ENCODE measurements at places on chromosomes 3 and 15. TPM values are rescaled to one million over a fixed set of nuclear protein-coding genes. Genes with fewer than 3 reads are reported as not detected.

Gene TXNRD3
- 9.6 TPM for total RNA-seq

GRCh38 chr15:78618490-78618934 lies 2.3 kb downstream of the CHRNA3 start:
- peak; percentile 85 for DNase-seq

DNA sequence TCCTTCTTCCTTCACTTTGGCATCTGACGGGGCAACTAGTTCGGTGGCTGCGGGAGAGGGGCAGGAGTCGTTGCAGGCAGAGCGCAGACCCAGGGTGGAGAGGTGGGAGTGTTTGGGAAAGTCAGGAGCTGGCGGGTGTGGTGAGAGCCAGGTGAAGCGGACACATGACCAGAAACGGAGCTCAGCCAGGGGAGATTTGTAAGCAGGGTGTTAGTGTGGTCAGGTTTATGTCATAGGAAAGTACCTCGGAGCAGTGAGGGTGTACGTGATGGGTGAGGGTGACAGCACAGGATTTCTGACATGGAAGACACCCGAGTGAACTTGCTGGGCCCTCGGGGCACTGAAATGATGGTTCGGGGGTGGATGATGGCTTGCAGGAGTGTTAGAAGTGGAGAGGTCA lies 247.4 kb upstream of the TPM1 start:
- no peak for DNase-seq

Gene TMEM45A
- total RNA-seq = 1.7 TPM

GRCh38 chr3:173395073-173395411 lies 2.5 kb upstream of the NLGN1 start:
- DNase-seq = no peak

GRCh38 chr3:71503525-71504249 lies 79.8 kb downstream of the FOXP1 start:
- no peak for DNase-seq

DNA sequence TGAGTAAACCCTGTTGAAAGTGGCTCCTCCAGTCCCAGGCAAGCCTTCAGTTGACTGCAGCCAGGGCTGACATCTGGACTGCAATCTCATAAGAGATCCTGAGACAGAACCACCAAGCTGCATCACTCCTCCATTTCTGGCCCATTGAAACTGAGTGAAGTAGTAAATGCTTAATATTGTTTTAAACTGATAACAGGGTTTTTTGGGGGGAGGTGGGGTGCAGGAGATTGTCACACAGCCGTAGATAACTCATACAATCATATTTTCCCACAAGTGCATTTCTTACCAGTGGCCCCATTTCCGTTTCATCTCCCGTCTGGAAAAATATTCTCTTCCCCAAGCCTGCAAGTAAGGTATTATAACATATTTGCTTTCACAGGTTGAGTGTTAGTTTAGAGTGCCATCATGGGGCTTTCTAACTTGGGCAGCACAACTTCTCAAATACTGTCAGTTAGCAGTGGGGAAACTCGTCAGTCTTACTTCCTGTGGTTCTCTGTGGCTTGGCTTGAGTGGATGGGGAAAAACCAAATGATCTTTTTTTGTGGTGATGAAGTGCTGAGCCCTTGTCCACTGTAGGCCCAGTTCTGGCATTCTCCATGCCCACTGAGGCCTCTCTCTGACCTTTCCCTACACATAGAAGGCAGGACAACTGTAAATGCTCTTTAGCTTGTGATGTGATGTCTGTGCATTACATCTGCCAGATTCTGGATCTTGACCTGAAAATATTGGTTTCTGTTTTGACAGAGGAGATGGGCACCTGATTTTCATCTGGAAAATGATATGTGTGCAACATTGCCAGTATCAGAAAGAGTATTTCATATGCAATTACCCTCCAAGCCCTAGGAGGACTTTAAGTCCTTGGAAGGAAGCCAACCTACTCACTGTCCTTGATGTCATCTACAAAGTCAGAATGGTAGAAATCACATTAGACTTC lies 90.1 kb upstream of the BHLHE40 start:
- no peak for DNase-seq

Gene GNAT1
- total RNA-seq = not detected

Gene MGLL
- 85.6 TPM for total RNA-seq

DNA sequence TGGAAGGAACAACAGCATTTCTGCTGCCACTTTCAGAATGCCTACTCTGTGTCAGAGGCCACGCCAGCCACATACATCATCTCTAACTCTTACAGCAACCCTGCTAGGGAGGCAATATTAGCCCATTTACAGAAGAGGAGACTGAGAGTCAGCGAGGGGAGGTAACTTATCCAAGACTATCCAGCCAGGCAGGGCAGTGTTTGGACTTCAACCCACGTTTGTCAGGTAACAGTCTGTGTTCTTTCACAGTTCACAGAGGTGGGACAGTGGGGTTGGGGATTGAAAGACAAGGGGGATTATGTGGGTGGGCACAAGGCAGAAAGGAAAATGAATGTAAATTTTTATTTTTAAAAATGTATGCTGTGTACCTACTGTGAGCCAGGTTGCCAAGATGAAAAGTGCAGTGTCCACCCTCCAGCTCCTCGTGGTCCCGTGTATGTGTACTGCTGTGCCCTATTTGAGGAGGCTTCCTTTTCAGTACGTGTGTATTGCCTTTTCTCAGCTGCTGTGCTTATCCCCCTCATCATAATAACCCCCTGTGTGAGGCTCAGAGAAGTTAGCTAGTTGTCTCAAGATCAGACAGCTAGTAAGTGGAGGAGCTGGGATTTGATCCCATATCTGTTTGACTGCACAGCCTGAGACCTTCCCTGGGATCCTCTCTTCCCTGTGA lies 16.5 kb upstream of the ATP2B2 start:
- no peak for DNase-seq

DNA sequence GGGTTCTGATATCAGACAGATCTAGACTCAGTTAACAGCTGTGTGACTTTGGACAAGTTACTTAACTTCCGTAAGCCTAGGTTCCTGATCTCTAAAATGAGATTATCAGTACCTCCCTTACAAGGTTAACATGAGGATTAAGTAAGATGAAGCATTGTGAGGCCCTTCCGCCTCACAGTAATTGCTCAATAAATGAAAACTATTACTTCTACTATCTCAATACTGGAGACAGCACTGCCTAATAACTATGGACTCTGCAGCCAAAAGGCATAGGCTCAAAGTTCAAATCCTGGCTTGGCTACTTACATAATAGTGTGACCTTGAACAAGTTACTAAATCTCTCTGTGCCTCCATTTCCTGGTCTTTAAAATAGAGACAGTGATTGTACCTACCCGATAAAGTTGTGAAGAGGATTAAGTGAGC lies 82.0 kb upstream of the ATP11B start:
- no peak for DNase-seq

DNA sequence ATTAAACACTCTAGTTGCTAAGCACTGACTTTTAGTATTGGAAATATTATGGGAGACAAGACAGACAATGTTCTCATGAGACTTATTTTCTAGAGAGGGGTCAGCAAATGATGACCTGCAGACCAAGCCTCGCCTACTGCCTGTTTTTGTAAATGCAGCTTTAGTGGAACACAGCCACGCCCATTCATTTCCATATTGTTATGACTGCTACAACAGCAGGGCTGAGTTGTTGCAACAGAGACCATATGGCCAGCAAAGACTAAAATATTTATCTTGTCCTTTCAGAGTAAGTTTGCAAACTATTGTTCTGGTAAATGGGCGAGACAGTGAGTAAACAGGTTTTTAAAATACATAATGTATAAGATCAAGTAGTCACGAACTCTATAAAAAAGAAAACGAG lies 570.2 kb downstream of the NTRK3 start:
- no peak for DNase-seq

DNA sequence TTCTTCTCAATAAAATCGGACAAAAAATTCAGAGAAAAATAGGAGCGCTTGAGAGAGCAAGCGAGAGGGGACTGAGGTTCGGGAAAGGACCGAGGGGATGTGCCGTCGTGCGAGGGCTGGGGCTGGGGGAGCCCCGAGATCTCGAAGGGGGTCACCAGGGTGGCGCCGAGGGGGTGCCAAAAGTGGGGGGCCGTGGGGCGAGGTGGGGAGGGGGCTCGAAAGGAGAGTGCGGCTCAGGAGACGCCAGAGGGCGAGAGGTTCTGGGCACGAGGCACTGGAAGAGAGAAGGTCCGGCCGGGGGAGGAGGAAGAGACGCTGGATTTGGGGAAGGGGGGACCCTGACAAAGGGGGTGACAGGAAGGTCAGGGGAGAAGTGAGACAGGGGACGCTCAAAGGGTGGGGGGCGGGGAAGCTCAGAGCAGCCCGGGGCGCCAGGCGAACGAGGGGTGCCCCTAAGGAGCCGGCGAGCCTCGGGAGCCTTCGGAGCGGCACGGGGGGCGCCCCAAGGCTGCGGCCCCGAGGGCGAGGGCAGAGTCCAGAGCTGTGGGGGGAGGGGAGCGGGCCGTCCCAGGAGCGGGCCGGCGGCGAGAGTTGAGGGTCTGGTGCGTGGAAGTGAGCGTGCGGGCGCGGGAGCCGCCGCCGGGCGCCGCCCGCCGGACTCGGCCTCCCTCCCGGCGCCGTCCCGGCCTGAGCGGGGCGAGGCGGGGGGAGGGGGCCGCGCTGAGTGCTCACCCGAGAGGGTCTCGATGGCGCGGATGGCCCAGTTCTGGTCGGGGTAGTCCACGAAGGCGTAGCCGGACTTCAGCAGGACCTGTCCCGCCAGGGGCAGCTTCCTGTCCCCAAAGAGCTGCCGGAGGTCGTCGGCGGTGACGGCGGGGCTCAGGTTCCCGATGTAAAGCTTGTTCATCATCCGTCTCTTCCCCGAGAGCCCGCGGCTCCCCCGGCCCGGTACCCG lies 514 bp downstream of the IGF2BP2 start:
- peak; percentile 16 for DNase-seq

Gene GOLGA6L10
- total RNA-seq = 0.84 TPM

- no peak for DNase-seq
Measured at GRCh38 chr3:171347301-171348039, 112.7 kb downstream of the TNIK start.

Gene C3orf22
- total RNA-seq = not detected

GRCh38 chr3:71078723-71079525 lies 504.6 kb downstream of the FOXP1 start:
- DNase-seq = no peak

DNA sequence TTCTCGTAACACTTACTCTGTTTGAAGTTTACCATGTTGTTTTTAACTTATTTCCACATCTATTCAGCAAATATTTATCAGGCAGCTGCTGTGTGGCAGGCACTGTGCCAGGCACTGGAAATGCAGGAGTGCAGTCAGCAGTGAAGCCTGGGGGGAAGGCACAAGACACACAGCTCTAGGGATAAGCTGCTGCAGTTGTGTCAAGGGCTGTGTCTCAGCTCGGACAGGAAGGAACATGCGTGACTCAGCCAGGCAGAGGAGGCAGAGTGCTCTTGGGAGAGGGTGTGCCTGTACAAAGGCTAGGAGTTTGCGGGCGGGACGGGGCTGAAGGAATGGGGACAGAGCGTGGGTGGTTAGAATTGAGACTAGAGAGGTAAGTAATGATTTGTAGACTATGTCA lies 24.7 kb downstream of the LYSMD4 start:
- peak; percentile 89 for DNase-seq

GRCh38 chr3:134009345-134010000 lies 20.3 kb downstream of the SLCO2A1 start:
- DNase-seq = no peak

GRCh38 chr3:127881586-127881985 lies 33.4 kb upstream of the KBTBD12 start:
- DNase-seq = no peak

DNA sequence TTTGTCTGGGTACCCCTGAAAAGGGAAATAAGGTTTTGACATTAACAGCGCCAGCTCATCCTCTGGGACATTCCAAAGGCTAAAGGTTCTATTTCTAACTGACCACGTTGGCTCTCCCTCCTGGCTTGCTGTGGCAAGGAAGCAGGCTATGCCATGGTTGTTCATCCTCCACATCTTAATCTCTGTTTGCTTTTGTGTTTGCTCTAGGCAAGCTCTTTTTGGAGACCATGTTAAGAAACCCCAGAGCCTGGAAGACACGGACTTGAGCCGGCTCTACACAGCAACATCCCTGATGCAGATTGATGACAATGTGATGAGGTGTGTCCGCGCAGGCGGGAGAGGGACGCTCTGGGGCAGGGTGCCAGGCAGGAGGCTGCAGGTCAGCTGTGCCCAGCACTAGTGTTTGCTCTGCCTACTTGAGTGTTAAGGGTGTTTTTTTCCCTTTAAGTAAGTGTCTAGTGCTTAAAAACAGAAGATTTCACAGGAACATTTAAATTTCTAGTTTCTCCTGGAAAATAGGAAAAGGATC lies 33.3 kb downstream of the RLBP1 start:
- no peak for DNase-seq

- no peak for DNase-seq
Measured at GRCh38 chr3:181952221-181952620, 240.5 kb downstream of the SOX2 start.

GRCh38 chr3:150194513-150194912 lies 213.6 kb upstream of the TSC22D2 start:
- no peak for DNase-seq

DNA sequence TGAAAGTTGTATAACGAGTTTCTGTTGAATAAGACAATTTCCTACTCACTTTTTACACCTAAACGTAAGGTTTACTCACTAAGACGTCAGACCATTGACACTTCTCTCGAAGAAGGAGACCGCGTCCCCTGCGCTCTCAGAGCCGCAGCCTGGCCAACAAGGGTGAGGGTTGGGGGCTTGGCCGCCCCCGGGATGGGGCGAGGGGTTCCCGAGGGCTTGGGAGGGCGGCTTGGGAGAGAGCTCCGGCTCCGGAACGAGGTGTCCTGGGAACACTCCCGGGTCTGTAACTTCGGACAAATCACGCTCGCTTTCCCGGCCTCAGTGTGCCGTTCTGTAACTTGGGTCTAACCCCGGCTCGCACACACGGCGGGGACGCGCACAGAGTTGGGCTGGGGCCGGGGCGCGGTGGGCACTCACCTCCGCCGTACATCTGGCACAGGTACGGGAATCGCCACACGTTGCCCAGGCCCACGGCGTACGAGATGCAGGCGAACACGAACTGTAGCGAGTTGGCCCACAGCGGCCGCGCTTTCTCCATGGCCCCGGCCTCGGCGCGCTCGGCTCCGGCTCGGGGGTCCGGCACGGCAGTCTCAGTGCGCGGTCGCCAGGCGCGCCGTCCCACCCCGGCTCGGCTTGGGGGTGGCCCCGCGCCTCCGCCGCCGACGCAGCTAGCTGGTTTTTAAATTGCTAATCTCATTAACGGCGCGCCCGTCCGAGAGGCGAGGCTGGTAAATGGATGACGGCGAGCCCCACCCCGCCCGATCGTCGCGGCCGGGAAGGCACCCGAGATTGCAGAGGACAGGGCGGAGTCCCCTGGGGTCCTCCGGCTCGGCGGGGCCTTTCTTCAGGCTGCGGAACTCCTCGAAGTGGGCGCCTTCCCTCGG lies at the start of gene SLC6A20:
SLC6A20 (minus strand) TSS at position 655 of the 884 bp plus-strand sequence; CDS start at position 538, 117 bp downstream.
- DNase-seq = no peak

DNA sequence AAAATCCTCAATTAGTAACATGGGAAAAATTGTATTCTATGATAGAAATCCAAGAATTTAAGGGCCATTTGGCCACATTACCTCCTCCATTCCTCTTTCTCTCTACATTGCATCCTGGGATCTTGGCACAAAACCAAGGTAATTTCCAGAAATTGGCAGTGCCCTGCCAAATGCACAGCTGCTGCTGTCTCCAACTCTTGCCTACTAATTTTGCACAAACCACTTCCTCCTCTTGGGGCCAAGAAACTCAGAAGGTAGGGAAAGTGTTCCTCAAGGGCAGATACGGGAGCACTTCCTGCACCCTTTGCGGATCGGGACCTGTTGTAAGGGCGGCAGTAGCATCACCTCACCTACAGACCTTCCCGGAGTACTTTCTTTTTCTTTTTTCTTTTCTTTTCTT lies 57.8 kb downstream of the MAP3K13 start:
- no peak for DNase-seq

Gene RTP3
- not detected for total RNA-seq

- DNase-seq = no peak
Measured at GRCh38 chr3:37688756-37689155, 172.9 kb upstream of the CTDSPL start.

Gene SNTN
- not detected for total RNA-seq

Gene FOXB1
- total RNA-seq = not detected

All from psoas muscle (tissue), 8 donors.